ENCODE measurements at places on chromosomes 3 and 15.

DNA sequence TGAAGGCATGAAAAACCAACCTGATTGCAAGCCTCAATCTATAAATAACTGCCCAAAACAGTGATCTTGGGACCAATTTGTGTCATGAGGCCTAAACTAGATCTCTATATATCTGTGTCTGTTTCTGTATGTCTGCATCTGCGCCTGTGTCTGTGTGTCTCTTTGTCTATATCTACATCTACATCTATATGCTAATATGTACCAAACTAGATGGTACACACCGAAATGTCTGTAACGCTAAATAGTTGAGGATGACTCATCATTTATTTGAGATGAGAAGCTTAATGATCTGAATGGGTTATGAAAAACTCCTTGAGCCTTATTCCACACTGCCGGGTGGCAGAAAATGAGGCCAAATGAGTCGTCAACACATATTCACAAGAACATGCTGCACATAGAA lies 982.3 kb downstream of the ROBO2 start:
- no peak for DNase-seq

GRCh38 chr3:168127466-168127865 lies 31.7 kb upstream of the GOLIM4 start:
- DNase-seq, result no peak

DNA sequence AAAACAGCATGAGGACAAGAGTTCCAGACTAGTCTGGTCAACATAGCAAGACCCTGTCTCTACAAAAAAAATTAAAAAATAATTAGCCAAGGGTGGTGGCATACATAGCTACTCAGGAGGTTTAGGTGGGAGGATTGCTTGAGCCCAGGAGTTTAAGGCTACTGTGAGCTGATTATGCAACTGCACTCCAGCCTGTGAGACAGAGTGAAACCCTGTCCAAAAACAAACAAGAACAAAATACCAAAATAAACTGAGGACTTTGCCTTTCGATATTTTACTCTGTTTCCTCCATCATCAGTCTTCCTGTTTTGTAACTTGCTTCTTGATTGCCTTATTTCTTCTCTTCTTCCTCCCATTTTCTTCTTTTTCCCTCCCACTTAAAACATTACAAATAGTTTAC lies 504.4 kb downstream of the ROBO1 start:
- no peak for DNase-seq

GRCh38 chr3:71641674-71642073 lies 58.1 kb upstream of the FOXP1 start:
- no peak for DNase-seq

GRCh38 chr3:141557961-141558706 lies 71.3 kb downstream of the RASA2 start:
- DNase-seq, result no peak

- no peak for DNase-seq
Measured at GRCh38 chr3:134959516-134959915, 164.5 kb downstream of the EPHB1 start.

- no peak for DNase-seq
Measured at GRCh38 chr3:172752651-172753050, 2.1 kb downstream of the ECT2 start.

- DNase-seq, result no peak
Measured at GRCh38 chr3:197256836-197257444, 41.5 kb downstream of the DLG1 start.

DNA sequence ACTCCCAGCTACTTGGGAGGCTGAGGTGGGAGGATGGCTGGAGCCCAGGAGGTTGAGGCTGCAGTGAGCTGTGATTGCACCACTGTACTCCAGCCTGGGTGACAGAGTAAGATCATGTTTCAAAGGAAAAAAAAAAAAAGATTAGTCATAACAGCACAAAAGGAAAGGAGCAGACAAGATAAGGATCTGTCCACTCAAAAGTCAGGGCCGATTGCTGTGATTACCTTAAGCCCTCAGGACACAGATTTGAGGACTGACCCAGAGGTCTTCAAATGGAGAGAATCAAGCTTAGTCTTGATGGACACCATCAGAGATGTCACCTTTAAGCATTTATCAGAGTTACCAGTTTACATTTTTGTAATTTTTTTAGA lies 23.9 kb upstream of the HEG1 start:
- no peak for DNase-seq

DNA sequence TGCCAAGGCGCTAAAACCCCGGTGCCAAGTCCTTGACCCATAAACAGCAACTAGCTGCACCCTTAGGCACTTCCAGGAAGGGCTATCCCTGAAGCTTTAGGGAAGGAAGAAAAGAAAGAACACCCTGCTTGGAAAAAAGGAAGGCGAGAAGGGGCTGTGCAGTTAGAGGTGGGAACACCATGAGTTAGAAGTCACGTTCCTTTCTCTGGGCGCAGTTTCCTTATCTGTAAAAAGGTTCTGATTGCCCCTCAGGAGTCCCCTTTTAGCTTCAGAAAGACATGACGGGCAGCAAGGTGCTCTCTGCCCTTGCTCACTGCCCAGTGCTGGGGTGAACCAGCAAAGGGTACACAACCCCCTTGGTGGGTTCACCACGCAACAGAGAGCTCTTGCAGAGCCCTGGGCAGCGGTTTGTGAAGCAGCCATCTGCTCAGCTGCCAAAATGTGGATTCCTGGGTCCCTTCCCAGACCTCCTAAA lies 798 bp downstream of the GCHFR start:
- no peak for DNase-seq

GRCh38 chr15:27017168-27017809 lies 46.3 kb downstream of the GABRG3 start:
- DNase-seq, result no peak

DNA sequence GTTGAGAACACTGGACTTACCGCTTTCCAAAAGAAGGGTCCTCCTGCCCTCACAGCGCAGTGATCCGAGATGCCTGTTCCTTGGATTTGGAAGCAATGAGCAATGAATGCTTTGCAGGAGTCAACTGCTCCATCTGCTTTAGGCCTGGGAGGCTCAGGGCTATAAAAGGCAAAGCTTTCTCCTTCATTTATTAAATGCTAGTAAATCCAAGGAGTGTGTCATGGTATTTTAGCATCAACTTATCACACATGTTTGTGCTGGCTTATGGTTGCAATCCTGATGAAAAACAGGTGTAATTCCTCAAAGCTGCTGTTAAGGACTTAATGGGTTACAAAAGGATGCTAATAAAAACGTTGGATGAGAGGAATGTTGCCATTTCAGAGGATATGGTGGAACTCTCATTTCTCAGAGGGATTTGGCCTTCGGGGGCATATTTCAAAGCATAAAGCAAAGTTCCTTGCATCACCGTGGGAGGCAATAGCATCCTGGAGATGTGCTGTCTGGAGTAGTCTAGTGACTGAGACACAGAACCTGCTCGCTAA lies 158.5 kb upstream of the TPM1 start:
- DNase-seq, result no peak

GRCh38 chr3:12440927-12441714 lies 43.2 kb upstream of the TSEN2 start:
- no peak for DNase-seq

DNA sequence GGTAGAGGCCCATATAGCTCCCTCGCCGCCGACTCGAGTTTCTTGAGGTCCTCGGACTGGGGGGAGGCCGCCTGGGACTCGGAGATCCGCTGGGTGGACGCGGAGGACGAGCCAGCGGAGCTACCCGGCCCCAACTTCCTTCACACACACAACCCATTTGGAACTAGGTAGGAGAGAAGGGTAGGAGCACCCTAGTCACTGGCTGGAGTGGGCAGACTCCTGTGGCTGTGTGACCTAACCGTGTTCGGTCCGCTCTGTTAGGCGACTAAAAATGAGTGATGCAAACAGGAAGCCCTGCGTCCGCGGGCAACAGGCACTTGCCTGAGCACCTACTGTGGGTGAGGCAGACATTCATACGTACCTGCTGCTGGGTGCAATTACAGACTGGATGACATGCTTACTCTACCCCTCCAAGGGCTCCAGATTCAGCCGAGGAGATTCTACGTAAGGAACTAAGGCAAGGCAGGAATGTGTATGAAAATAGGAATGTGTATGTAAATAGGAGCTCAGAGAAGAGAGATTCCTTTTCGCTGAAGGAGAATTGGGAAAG lies 4.6 kb upstream of the SIN3A start:
- DNase-seq, result peak; percentile 45

All from activated naive CD4-positive, alpha-beta T cell (primary cell).